ENCODE measurements at places on chromosomes 6 and 20.

GRCh38 chr20:55135923-55136322, 660.5 kb downstream of the DOK5 start:
- DNase-seq: no peak

DNA sequence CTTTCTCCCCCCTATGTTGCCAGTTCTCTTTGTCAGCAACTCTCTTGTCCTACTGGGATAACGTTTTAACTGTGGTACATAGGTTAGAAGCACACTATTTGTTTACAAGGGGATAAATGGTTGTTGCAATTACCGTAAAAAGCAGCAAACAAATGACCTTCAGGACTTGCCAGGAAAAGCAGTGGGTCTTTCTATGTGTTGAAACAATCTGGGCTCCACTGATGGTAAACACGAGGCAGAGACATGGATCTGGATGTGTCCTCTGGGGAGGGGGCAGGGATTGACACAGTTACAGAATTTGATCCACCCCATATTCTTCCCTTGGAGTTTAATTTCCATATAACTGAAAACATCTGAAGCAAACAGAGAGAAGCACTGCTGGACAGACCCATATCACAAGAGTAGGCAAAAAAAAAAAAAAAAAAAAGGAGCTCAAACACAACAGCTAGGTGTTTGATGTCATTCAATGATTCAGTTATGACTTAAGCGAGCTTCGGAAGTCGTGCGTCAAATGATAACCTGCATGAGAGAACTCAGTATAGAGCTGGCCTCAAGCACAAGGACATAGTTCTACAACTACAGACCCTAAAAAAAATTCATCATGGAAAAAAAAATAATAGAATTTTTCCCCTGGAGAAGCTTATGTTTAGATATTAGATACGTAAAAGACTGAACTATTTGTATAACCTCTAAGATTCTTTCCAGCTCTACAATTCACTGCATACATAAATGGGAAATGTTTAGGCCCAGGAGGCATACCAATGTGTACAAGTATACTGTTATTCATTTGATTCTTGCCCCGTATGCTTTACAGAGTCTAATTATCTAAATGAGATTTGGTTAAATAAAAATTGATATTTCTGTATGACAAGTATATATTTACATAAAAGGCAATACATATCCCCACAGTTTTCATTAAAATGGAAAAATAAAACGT, 127.7 kb downstream of the ALDH8A1 start:
- no peak for DNase-seq

DNA sequence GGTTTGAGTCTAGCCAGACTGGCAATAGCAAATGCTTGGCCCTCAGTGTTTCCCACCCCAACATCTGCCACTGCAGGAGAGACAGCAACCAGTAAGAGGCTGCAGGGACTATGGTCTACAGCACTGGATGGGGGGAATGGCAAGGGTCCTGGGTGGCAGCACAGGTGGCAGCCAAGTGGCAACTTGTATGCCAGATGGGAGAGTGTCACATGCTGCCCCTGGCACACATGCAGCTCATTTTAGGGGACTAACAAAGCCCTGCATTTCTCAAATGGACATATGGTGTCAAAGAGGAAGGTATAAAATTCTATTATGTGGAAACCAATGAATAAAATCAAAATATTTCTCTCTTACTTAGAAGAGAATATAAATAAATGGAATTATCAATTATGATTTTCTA, 298.7 kb upstream of the MARCKS start:
- DNase-seq: no peak

DNA sequence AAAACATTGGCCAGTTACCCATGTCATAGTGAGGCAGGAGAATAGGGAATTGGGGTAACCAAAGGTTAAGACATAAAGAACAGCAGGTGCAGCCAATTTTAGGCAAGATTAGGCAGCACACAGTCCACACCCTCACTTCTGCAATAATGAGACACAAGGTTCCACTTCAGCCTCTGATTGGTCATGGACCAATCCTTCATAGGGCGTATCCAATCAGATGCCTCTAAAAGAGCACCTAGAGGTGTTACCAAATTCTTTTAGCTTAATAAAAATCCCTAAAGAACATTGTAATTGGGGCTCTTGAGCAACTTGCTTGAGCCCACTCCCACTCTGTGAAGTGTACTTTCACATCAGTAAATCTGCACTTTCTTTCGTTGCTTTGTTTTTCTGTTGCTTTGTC, 302.4 kb downstream of the PREX1 start:
- DNase-seq: no peak

DNA sequence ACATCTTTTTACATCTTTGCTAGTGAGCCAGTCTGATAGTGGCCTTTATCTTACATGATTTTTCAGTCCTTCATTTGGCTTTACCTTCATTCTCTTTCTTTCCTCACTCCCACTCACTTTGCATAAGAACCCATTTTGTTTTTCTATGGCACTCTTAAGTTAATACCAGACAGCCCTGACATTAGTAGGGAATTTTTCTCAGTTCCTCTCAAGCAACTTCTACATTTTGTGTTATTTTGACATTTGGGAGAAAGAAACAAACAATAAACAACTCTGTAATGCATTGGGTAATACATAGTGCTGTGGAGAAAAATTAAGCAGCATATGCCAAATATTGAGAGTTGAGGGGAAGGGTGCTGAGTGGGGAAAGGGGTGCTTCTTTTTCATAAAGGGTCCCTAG, 524.1 kb upstream of the JAG1 start:
- DNase-seq: no peak

GRCh38 chr20:41110930-41111577, 26.3 kb upstream of the PLCG1 start:
- no peak for DNase-seq

DNA sequence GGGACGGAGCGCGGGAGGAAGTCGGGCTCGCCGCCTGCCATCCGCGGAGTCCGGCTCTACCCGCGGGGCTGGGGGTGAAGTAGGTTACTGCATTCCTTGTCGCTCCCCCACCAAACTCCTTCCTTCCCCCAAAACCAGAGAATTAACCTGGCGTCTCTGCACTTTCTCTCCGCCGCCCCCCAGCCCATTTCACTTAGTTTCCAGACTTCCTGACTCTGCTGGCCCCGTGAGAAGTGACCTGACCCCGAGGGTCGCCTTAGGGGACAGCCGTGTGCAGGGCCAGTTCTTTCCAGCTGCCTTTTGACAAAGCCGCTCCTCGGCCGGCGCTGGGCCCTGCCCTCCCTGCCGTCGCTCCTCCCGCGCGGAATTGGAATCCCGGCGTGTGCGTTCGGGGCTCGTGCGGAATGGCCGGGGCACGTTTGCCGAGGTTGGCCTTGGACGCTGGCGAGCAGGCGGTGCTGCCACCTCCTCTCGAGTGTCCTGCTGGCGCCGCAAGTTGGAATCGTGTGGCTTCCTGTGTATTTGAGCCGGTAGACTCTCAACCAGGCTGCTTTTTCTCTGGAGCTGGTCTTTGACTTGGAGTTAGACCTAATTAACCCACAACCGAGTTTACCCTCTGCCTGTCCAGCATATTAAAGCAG, 650 bp downstream of the DCBLD1 start:
- DNase-seq: no peak

GRCh38 chr6:24743265-24743943, 24.4 kb upstream of the C6orf62 start:
- DNase-seq: no peak

GRCh38 chr6:148068437-148069061, 274.1 kb upstream of the SASH1 start:
- no peak for DNase-seq

DNA sequence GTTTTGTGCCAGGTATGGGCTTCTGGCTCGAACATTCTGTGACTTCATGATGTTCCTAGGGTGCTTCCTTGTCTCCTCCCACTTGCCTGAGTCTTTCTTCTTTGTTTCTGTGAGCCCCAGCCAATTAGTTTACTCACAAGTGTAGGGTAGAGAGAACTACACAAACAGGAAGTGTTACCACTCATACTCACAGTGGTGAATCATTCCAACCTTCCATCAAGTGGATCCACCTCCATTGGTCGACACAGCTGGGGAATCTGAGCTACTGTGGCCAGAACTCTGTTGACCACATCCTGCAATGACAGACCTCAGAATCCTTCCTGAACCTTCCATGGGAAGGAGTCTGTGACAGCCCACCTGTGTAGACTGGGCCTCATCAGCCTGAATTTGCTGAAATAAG, 76.8 kb downstream of the UNC5CL start:
- DNase-seq: no peak

GRCh38 chr6:31614075-31614619, 887 bp upstream of the AIF1 start:
- no peak for DNase-seq

- no peak for DNase-seq
These were observed 206.3 kb downstream of the QKI start for GRCh38 chr6:163620670-163621330.

- DNase-seq: no peak
These were observed 17.8 kb upstream of the FKBP5 start for GRCh38 chr6:35706468-35706867.
